Subcutaneous preadipocyte (primary cell): ENCODE measurements at places on chromosomes 2 and 18. TPM values are rescaled to one million over a fixed set of nuclear protein-coding genes. Genes with fewer than 3 reads are reported as not detected.

ASXL3 gene
- total RNA-seq: 0.59 and 0.73 TPM in 2 replicates

SCYGR4 gene
- total RNA-seq: not detected in 2 replicates

CFC1 gene
- not detected in 2 replicates for total RNA-seq

FRZB gene
- total RNA-seq: under 0.01 TPM in 1 of 2 replicates, not detected in the other

ELOA2 gene
- not detected in 2 replicates for total RNA-seq

CHRND gene
- total RNA-seq: not detected in 2 replicates

ADAM23 gene
- 3.1 and 3.7 TPM in 2 replicates for total RNA-seq

NETO1 gene
- not detected in 2 replicates for total RNA-seq

IL1F10 gene
- not detected in 2 replicates for total RNA-seq
